ENCODE measurements at places on chromosomes 3 and 15.
A peak's percentile ranks its signal among the peaks of the same experiment; 100 is the strongest.

DNA sequence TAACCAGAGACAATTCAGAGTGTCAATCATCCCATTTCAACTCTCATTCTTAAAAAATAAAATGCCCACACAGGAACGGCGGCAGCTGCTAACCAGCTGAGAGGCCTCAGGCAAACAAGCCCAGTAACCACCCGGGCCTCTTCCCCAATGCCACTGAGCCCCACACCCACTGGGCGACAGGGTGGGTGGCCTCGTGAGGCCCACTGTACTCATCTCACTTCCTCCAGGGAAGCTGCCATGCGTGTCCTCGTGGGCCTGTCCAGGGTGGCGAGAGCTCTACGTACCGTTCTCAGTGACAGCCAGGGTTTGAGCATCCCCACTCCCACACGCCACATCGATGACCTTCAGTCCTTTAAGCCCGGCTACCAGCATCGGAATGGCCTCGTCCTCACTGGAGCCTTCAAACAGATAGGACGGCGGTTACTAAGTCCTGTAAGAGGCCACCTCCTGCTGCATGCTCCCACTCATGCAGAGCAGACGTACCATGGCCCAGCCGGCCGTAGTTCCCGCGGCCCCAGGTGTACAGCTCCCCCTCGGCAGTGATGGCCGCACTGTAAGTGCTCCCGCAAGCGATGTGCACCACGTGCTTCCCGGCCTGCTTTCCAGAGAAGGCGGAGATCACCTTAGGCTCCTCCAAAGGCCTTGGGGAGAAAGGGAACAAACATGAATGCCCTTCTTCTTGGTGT is 56.5 kb downstream of the HERC2 start:
- DNase-seq, result no peak

- DNase-seq, result no peak
Observed at GRCh38 chr3:101158374-101158773, 162.0 kb downstream of the IMPG2 start.

GRCh38 chr3:148319161-148319915 is 378.4 kb upstream of the AGTR1 start:
- DNase-seq, result peak; percentile 20

- DNase-seq, result no peak
Observed at GRCh38 chr15:40161693-40162391, 973 bp downstream of the BUB1B start.

- DNase-seq, result peak; percentile 39
Observed at GRCh38 chr3:186095561-186096081, 13.3 kb downstream of the ETV5 start.

DNA sequence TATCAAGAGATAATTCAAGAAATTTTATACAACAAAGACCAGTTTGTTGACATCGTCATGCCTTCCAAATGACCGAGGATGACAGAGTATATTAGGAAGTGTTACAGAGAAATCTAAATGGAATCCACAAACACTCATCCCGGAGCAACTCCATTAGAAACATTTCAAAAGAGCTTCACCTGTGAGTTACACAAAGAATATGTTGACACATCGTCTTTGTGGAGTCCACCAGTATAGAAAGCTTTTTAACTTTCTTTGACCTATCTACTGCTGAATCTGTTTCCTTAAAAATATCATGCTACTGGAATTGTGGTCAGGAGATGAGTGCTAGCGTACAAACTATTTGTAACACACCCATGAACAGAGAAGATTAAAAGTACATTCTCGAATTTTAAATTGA is 130.4 kb downstream of the SUCLG2 start:
- no peak for DNase-seq

- DNase-seq, result no peak
Observed at GRCh38 chr3:95265129-95265528, 1202.3 kb downstream of the NSUN3 start.

GRCh38 chr15:74174219-74174957 is 878 bp downstream of the ISLR start:
- no peak for DNase-seq

GRCh38 chr15:60913900-60914299 is 315.2 kb downstream of the RORA start:
- DNase-seq, result no peak

DNA sequence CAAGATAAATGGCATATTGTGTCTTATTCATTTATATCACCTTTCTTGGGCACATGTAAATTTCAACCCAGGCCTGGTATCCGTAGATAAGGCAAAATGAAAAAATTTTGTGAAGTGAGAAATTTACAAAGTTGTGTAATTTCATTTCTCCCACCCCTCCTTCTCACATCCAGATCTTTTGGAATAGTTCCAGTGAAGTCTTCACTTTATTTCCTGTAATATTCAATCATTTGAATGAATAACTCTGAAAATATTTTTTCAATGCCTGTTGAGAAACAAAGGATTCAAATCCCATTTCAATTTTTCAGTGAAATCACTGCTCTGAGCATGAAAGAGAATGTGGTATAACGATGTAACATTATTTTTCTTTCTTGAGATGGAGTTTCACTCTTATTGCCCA is 53.4 kb downstream of the BTLA start:
- no peak for DNase-seq

GRCh38 chr3:52247409-52248164 is 2.0 kb downstream of the PPM1M start:
- DNase-seq, result no peak

- DNase-seq, result no peak
Observed at GRCh38 chr3:53186726-53187125, 25.7 kb downstream of the PRKCD start.

- DNase-seq, result no peak
Observed at GRCh38 chr15:62758126-62758951, 284.2 kb upstream of the TPM1 start.

- no peak for DNase-seq
Observed at GRCh38 chr3:31829826-31830426, 151.1 kb downstream of the OSBPL10 start.

GRCh38 chr3:57856675-57857074 is 100.6 kb downstream of the SLMAP start:
- DNase-seq, result no peak

DNA sequence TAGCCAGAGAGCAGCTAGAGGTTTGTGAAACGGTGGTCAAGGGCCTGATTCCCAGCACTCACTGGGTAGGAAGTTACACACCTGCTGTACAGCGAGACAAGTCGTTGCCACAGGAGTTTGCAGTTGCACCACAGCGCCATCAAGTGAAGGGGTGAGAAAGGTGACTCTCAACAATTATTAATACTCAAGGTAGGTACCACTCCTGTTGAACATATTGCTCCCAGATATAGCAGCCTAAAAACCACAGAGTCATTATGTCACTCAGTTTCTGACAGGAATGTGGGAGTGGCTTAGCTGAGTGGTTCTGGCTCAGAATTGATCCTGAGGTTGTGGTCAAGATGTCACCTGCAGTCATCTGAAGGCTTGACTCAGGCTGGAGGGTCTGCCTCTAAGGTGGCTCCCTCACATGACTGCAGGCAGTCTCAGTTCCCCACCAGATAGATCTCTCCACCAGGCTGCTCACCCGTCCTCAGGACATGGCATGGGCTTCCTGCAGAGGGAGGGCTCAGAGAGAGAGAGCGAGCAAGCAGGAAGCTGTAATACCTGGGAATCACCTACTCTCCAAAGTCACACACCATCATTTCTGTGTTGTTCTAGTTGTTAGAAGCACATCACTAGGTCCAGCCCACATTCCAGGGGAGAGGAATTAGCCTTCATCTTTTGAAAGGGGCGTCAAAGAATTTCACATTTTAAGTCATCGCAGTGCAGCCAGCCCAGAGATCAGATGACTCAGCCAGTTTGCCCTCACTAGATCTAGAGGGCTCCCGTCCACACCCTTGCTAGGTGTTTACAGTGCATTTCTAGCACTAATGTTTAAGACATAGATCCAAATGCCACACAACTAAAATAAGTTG is 17.0 kb upstream of the ANO10 start:
- no peak for DNase-seq
